ENCODE measurements at places on chromosomes 4 and X.

GRCh38 chrX:154019061-154019621 lies 561 bp downstream of the IRAK1 start:
- DNase-seq = no peak

- no peak for DNase-seq
These were observed 166.0 kb downstream of the PDGFRA start for GRCh38 chr4:54395013-54395527.

GRCh38 chrX:1430451-1430850 lies 22.3 kb downstream of the ASMTL start:
- DNase-seq = no peak

- no peak for DNase-seq
These were observed 10.9 kb upstream of the SEL1L3 start for GRCh38 chr4:25873632-25874129.

DNA sequence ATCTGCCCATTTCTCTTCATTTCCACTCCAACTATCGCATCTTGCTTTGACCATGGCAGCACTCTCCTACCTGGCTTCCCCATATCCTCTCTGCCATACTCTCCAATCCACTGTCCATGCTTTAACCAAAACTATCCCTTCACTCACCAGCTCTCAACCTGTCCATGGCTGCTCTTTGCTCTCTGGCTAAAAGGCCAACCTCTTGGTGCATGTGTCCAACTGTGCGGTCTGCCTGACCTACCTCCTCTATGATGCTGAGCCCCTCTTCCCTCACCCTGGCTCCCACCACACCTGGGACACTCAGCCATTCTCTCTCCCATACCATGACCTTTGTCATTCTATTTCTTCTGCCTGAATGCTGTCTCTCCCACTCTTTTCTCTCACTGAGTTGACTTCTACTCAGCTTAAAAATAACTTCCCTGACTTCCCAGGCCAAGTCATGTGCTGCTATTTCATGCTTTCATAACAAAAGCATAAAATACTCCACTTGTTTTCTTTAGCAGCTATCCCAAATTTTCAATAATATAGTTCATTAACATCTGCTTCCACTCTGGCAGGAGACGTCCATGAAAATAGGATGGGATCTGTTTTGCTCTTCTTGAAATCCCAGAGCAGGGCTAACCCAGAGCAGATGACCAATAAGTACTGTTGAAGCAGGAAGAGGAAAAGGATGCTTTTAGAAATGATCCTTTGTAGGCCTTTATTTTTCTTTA lies 29.8 kb upstream of the KLF3 start:
- DNase-seq = no peak

All from COLO829 (cell line).